Activated effector memory CD4-positive, alpha-beta T cell treated with Interleukin-2 at 50 U/mL for 16 hours (primary cell): ENCODE measurements at places on chromosomes 12 and 14.

DNA sequence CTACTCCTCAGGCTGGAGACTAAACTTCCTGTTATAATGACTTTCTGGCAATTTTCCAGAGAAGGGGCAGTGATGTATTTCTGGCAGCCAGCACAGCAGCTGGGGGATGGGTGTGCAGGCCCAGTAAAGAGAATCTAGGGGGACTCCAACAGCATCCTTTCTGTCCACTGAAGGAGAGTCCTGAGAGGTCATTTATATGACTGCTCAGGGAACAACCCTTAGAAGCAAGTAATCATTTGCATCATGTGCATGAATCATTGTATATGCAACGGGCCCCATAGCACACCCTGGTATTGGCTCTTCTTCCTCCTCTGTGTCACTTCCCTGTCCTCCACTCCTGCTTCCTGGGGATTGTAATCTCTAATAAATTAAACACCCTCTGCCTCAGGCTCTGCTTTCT, 493.8 kb downstream of the RPS29 start:
- no peak for DNase-seq

GRCh38 chr12:112170376-112170775, 45.0 kb downstream of the TRAFD1 start:
- DNase-seq = no peak

DNA sequence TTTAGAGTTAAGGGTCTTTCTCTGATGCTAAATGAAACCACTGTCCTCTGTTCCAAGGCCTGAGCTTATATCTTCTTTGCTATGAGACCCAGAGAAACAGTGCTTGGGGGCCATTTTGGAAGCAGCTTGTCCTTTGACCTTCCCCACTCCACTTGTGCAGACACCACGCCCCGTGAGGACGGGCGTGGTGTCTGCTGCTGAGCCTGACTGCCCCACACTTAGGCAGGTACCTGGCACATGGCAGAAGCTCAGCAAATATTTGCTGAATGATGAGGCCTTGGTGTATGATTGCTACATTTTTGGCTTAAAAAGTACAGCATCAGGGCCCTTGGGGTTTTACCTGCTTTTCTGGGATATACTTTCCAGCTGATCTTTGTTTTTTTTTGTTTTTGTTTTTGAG, 69.9 kb downstream of the RASSF3 start:
- no peak for DNase-seq

GRCh38 chr12:67019070-67019469, 250.1 kb upstream of the CAND1 start:
- DNase-seq = no peak

DNA sequence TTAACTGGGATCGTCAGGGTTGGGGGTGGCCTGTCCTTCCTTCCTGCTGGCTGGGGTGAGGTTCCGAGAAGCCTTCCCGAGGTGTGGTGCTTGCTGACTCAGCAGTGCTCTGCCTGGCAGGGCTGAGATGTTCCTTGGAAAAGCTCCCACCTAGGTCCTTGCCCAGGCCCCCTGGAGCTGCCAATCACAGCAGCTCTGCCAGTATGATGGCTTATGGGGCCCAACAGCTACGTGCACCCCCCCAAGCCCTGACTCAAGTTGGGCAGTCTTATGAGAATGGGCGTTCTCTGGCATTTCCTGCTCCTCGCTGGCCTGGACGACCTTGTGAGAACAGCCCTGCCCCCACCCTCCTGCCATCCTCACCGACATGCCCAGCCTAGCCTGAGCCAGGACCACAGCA, 292.2 kb upstream of the CRY1 start:
- DNase-seq = no peak

- DNase-seq = no peak
Measured at GRCh38 chr12:54239620-54240019, 40.3 kb downstream of the CBX5 start.

DNA sequence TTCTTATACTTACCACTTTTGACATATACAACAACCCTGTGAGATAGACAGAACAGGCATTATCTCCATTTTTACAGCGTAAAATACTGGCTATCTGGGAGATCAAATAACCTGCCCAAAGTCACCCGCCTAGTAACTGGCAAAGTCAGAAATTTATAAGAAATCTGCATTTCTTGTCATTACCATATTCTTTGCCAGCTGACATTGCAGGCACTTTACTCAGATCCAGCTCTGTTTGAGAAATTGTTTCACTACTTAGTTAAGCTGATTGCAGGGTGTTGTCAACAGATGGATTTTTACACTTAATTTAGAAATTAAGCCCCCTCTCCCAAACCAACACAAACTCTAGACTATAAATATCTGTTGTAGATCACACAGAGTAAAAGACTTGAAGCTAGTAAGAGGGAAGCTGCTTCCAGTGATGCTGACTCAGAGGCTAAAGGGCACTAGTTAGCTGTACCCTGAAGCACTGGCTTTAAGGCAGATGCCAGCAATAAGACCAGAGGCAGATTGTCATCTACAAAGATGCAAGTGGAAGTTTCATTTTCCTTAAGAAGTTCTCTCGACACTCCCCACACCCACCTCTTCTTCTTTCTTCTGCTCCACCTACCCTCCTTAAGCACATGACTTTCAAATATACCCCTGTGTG, 153.1 kb downstream of the ANO6 start:
- no peak for DNase-seq

- DNase-seq = no peak
Measured at GRCh38 chr14:70317969-70318634, 41.4 kb downstream of the COX16 start.

GRCh38 chr12:3117144-3117581, 40.0 kb downstream of the TSPAN9 start:
- no peak for DNase-seq

- DNase-seq = no peak
Measured at GRCh38 chr14:43903209-43903608, 603.9 kb downstream of the FSCB start.

DNA sequence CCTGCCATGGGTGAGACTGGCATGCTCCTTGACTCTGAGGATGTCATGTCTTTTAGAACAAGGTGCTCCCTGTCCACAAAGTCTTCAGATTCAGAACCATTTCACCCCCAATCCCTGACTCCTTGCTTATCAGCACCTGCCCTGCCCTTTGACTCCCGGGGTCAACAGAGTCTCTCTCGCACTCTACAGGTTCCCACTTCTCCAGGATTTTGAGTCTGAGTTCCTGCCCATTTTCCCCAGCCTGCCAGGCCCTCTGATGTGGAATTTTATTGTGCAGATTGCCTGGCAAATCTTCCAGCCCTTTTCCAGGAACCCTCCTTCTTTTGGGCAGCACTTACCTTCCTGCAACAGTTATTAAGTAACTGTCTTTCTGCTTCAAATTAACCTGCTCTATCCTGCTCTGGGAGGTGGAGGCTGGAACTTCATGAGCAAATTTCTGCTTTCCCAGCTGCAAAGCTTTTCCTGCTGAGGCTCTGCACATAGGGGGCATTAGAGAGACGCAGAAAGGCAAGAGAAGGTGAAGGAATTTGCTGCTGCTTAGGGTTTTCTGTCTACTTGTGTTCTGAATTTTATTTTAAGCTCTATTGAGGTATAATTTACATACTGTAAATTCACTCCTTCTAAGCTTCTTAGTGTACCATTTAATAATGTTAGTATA, 259.1 kb downstream of the PCNX1 start:
- no peak for DNase-seq

- no peak for DNase-seq
Measured at GRCh38 chr12:115584156-115584555, 693.3 kb downstream of the MED13L start.

GRCh38 chr14:103705504-103706284, 9.6 kb downstream of the XRCC3 start:
- no peak for DNase-seq

GRCh38 chr12:25107920-25108319, 87.0 kb downstream of the DNAI7 start:
- no peak for DNase-seq

DNA sequence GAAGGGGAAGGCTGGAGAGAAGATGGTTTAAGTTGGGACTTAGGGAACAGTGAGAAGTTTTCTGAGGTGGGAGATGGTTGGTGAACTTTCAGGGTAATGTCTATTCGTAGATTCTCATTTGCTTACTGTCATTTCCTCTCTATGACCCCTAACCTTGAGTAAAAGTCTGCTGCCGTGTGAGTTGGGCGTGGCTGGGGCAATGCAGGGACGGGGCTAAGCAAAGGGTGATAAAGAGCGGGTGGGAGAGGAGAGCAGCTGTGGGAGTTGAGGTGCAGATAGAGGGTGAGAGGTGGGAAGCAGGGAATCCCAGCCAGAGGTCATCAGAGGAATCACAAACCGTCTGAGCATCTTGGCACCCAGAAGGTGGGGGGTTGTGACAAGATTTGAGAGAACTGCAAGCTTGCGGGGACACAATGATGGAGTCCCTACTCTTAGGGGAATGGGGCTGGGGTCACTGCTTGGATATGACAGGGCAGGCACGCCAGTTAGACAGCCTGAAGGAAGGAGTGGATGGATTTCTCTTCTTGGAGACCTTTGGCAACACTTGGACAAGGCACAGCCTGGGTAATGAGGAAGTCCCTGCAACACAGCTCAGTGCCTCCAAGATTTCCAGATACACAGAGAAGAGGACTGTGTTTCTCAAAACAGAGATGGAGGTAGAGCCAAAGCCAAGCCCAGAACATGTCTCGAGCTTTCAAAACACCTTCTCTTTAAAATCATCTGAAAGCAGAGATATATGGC, 45.9 kb upstream of the CTDSP2 start:
- DNase-seq = no peak

- no peak for DNase-seq
Measured at GRCh38 chr12:3042394-3042793, 34.8 kb upstream of the TSPAN9 start.

GRCh38 chr12:93612776-93613175, 40.3 kb downstream of the SOCS2 start:
- DNase-seq = no peak

- no peak for DNase-seq
Measured at GRCh38 chr12:15863372-15863771, 18.8 kb upstream of the STRAP start.

DNA sequence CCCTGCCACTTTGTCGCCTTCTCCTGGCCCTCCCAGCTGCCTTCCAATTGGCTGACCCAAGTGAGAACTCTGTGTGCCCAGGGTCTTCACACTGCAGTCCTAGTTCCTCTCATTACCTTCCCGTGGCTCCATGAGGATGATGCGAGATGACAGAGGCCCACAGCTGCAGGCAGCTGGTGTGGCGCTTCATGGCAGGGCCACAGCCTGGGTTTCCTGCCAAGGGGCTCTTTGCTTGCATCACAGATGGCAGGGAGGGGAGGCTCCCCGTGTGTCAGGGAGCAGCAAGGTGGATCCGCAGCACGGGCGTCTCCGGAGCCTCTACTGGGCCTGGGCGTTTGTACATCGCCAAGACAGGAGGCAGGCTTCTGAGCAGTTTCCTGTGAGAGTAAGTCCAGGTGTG, 28.9 kb downstream of the DEGS2 start:
- no peak for DNase-seq

DNA sequence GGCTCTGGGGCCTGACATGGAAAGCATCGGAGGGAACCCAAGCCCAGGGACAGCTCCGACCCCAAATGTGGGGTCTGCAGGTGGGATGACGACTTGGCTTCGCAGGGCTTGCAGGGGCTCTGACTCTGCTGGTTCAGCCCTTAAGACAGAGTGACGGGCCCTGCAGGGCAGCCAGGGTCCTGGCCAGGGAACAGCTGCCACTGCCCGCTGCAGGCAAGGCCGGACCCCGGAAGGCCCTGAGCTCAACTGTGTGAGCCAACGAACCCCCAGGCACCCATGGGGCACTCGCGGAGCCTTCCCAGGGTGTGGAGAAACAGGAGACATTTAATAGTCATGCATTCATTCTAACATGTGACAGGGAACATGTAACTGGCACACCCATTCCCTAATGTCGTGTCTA, 120.7 kb downstream of the PIWIL1 start:
- no peak for DNase-seq

- no peak for DNase-seq
Measured at GRCh38 chr14:56147986-56148901, 30.0 kb downstream of the PELI2 start.

GRCh38 chr12:132476038-132476414, 13.9 kb upstream of the FBRSL1 start:
- no peak for DNase-seq

GRCh38 chr14:72649603-72650227, 244.2 kb downstream of the DPF3 start:
- DNase-seq = no peak

GRCh38 chr14:65072256-65072655, 30.1 kb downstream of the MAX start:
- no peak for DNase-seq

DNA sequence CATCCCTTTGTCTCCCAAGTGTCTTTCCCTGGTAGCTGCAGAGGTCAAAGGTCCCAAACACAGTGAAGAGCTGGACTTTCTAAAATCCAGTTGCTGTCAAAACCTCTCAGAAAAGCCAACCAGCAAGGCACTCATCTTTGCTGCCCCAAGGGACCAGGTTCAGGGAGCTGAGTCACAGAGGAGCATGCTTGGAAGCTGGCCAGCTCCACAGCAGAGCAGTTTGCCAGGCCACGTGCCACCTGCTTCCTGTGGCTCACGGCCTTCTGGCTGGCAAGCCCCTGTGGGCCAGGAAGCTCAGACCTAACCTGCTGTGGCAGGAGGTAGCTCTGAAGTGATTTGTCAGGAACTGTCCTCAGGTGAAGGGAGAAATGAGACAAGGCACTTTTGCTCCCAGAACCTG, 3.6 kb downstream of the ISCU start:
- DNase-seq = peak; percentile 60

GRCh38 chr12:121792607-121793439, 665 bp downstream of the RHOF start:
- DNase-seq = peak; percentile 48

DNA sequence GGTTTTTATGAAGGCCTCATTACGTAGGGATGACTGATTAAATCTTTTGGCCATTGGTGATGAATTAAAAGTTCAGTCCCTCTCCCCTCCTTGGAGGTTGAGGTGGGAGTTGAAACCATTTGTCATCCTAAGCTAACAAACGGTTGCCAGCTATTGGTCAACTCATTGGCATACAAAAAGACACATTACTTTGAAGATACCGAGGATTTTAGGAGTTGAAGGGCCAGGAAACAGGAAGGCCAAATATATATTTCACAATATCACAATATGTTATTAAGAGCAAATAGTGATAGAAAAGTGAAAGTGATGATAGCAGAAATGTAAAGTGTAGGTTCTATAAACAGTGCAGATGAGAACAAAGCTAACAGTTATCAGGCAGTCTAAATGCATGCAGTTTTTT, 24.4 kb downstream of the RCOR1 start:
- no peak for DNase-seq

- no peak for DNase-seq
Measured at GRCh38 chr14:52299692-52300278, 14.3 kb upstream of the PTGER2 start.

DNA sequence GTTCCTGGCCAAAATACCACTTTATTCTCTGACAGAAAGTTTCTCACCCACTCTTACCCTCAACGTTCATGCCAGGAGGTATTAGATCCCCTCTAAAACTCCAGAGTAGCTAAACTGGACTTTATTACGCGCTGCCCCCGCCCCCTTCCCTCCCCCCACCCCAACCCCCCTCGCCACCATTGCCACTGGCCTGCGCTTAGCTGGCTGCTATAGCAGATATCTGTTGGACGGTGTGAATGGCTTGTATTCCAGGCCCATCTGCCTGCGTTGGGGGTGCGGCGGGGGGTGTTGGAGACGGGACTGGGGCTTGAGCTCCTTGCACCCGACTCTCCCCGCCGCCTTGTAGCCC, 564 bp upstream of the THTPA start:
- DNase-seq = no peak
